Fibroblast of skin of right quadriceps (primary cell): ENCODE measurements at places on chromosomes 7 and 10.

- no peak for DNase-seq
Observed at GRCh38 chr7:99380823-99381663, 6.5 kb downstream of the ARPC1B start.

GRCh38 chr7:121330053-121330833 lies 1.4 kb downstream of the WNT16 start:
- DNase-seq = peak; percentile 25

DNA sequence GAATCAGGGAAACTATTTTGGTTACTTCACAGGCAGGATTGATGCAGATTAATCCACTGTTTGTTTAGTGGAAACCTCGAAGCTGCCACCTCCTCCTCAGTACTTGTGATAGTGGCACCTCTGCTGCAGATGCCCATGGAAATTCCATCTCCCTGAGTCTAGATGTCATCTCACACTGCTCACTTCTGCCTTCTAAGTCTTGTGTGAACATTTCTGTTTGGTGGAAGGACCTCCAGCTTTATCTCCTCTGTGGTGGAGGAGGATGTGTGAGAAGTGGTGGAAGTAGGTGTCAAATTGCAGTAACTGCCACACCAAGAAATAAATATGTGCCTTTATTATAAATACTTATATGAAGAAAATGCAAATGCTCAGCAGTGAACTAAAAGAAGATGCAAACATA lies 25.8 kb upstream of the GPR141 start:
- no peak for DNase-seq

DNA sequence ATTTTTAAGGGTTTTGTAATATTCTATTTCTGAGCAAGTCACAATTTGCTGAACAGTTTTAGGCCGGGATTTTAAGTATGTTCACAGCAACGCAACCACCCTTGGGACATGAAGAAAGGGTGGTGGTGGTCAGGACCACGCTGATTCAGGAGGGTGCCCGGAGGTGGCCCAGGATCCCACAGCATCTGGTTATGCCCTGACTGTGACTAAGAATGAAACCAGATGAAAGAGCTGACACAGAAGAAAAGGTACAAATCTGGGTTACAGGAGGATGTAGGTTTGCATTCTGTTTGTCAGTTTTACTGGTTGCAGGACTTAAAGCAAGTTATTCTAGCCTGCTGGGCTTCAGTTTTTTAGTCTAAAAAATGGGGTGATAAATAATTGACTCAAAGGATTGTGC lies 279.7 kb downstream of the CCSER2 start:
- no peak for DNase-seq

- DNase-seq = no peak
Observed at GRCh38 chr7:105151152-105151551, 137.1 kb downstream of the KMT2E start.

- DNase-seq = no peak
Observed at GRCh38 chr10:44387853-44388251, 3.0 kb upstream of the CXCL12 start.

DNA sequence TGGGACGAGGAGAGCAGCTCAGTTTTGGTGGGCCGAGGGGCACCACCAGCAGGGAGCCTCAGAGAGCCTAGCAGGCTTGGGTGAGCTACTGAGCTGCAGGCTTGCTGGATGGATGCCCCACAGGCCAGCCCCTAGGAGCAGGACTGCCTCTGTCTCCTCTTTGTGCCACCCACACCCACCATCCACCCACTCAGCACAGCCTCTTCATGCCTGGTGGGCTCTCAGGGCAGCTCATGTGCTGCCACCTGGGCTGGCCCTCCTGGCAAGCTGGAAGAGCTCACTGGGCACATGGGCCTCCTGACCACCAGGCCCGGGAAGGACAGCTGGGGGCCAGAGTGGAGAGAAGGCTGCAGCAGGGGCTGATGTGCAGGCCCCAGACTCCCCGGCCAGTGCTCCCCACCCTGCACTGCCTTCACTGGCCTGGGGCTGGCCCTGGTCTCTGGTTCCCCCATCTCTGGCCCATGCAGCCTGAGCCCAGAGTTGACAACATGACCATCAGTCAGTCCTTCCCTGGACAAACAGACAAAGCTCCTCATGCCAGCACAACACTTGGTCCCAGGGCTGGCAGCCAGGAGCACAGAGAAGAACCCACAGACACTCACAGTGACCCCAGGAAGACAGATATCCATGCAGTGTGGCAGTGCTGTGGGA lies 8.2 kb downstream of the RASGEF1A start:
- DNase-seq = no peak

DNA sequence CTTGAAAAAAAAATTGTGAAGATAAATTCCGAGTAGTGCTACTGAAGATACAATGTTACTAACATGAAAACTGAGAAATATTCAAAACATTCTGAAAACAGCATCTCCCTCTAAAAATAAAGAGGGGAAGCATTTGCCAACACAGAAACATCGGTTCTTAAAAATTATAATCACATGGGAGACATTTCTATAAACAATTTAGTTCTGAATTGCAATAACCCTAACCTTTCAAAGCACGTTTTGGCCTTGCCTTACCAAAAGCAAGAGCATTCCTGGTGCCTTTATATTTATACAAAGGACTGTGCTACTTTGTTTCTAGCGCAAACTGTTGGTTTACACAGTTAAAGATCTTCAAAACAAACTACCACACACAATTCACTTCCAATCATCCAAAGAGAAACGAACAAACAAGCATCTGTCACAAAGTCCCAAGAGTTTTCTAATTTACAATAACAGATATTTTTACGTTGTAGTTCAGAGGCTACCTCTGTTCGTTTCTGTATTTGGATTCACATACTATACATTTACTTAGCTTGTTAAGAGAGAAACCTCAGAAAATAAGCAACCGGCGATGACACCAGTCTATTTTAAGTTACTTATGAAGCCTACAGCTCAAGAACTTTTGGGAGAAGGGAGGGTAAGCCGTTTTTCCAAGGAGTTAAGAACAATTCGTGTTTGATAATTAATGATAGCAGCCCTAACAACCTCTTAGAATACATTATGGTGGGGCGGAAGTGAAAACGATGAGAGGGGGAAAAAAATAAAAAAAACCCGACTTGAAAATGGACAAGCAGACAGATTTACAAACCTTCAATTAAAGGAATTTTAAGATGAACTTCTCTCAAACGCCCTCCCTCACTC lies 1.3 kb downstream of the ABI1 start:
- no peak for DNase-seq

GRCh38 chr7:113179313-113179712 lies 61.0 kb upstream of the SMIM30 start:
- DNase-seq = no peak

- no peak for DNase-seq
Observed at GRCh38 chr7:98084631-98085030, 22.0 kb upstream of the LMTK2 start.

DNA sequence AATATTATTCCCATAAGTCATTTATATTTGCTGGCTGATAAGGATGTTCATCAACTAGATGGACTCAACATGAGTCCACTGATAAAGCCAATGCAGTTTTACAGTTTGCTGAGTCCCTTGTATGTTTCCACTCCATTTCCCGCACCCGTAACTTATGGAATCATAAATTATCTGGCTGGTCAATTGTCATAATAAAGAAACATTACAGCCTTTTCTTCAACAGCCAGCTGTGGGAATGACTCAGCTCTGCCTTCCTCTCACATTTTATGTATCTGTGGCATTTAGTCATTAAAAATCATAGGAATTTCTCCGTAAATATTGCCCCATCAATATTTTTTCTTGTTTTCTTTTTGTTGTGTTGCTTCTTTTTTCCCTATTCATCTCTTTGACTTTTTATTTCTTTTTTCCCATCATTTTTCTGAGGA lies 22.3 kb upstream of the TMEM26 start:
- DNase-seq = peak; percentile 60

DNA sequence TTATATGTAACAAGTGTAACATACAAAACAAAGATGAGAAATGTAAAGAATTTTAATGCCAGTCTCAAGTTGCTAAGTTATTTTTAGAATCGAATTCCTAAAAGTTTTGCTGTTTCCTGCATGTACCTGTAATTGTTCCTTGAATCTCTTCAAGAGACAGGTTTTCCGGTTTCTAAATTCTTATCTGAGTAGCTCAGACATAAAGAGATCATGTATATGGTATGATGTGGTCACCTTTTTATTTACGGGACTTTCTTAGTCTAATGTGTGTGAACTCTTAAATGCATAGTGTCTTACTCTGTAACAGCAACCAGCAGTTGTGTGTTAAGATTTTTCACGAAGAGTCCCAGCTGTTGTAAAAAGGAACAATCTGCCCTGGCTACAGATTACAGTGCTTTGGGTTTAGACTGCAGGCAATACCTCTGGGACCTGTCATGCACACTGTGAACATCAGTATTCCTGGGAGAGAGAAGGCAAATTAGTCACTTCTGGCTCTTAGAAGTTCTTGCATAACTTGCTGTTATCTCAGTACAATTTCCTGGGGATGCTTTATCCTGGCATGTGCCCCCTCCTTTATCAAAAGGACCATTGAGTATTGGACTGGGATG lies 263.4 kb downstream of the BICC1 start:
- DNase-seq = peak; percentile 71

GRCh38 chr7:706721-707120 lies 19.8 kb upstream of the DNAAF5 start:
- DNase-seq = no peak

DNA sequence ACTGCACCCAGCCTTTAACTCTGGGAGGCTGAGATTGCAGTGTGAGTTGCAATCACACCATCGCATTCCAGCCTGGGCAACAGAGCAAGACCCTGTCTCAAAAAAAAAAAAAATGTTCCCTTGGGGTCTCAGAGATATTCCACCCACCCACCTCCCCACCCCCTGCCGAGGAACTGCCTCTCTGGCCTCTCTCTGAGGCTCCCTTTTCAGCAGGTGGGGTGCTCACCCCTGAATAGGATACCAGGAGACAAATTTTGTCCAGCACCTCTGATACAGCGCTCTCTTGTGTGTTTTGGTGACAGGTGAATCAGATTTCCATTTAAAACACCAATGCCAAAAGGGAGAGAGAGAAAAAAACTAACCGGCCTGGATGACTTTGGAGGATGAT lies 92.6 kb upstream of the KIF5B start:
- DNase-seq = no peak
